ENCODE measurements at places on chromosomes 16 and 17.

DNA sequence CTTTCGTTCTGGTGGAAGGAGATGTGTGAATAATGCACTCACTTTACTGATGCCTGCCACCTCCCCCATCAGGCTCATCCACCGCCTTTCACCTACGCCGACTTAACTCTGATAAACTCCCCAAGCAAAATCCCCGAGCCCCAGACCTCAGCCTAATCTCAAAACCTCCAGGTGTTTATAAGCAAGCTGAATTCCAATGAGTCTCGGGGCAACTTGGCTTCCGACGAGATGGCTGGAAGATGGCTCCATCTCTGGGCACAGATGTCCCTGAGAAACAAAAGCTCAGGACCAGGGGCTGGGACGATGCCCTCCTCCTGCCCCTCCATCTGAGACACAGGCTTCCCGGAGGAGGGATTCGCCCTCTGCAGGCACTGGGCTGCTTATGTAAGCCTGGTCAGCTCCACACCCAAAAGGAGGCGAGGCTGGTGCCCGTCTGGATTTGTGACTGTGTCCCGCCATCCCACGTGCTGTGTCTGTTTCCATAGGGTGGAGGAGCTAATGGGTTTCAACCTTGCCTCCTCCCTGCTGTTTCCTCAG is 386.4 kb upstream of the TNRC6C start:
- DNase-seq = no peak

DNA sequence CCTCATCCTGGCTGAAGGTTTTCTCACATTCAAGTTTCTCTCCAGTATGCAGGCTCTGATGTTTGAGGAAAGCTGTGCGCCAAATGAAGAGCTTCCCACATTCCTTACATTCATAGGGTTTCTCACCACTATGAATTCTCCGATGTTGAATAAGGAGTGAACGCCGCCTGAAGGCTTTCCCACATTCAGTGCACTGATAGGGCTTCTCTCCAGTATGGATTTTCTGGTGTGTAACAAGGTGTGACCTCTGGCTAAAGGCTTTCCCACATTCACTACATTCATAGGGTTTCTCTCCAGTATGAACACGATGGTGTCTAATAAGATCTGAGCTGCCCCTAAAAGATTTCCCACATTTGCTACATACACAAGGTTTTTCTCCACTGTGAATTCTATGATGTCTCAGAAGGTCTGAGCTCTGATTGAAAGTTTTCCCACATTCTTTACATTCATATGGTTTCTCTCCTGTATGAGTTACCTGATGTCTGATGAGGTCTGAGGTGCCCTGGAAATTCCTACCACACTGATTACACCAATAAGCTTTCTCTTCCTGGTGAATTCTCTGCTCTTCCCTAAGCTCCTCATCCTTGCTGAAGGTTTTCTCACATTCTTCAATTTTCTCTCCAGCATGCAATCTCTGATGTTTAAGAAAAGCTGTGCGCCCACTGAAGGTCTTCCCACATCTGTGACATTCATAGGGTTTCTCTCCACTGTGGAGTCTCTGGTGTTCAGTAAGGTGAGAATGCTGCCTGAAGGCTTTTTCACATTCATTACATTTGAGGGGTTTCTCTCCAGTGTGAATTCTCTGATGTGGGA is 8.9 kb downstream of the ZNF594 start:
- no peak for DNase-seq

DNA sequence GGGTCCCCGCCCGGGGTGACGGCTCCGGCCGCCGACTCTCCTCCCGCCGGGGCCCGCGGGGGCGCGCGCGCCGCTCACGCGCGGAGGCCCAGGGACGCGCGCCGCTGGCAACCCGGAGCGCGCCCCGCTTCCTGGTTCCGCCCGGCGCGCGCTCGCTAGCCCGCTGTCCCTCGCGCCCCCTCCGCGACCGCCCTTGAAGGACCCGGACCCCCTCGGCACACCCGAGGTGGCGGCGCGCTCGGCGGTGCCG is at the start of gene STAT5B:
Gene STAT5B, minus strand, starts transcription at position 33 of the 250 bp plus-strand sequence. CDS start 44,264 bp downstream, outside the sequence.
- peak; percentile 86 for DNase-seq

DNA sequence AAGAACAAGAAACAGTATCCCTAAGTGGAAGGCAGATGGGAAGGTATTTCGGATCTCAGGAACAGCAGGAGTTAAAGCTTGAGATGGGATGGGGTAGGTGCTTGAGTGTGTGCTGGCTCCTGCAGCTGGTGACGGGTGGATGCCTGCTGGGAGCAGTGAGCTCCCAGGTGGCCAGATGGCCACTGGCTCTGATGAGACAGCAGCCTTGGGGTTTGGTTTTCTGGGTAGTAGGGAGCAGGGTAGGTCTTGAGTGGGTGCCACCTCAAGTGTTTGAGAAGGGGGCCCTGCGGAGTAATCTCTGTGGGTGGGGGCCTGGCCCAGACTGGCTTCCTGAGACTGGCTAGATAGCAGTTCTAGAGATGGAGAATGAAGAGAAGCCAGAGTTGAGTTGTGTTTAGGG is 10.3 kb downstream of the EPN2 start:
- DNase-seq = no peak

GRCh38 chr16:19406891-19407491 is 10.7 kb upstream of the TMC5 start:
- no peak for DNase-seq

- peak; percentile 20 for DNase-seq
Observed at GRCh38 chr17:79192503-79193351, 118.1 kb downstream of the ENGASE start.

GRCh38 chr17:30429155-30429554 is 48.1 kb upstream of the GOSR1 start:
- no peak for DNase-seq

GRCh38 chr16:81552743-81553079 is 108.1 kb downstream of the CMIP start:
- DNase-seq = no peak

- no peak for DNase-seq
Observed at GRCh38 chr17:7216242-7217112, 3.2 kb downstream of the DLG4 start.

GRCh38 chr17:2292100-2292499 is 11.5 kb downstream of the SMG6 start:
- no peak for DNase-seq

DNA sequence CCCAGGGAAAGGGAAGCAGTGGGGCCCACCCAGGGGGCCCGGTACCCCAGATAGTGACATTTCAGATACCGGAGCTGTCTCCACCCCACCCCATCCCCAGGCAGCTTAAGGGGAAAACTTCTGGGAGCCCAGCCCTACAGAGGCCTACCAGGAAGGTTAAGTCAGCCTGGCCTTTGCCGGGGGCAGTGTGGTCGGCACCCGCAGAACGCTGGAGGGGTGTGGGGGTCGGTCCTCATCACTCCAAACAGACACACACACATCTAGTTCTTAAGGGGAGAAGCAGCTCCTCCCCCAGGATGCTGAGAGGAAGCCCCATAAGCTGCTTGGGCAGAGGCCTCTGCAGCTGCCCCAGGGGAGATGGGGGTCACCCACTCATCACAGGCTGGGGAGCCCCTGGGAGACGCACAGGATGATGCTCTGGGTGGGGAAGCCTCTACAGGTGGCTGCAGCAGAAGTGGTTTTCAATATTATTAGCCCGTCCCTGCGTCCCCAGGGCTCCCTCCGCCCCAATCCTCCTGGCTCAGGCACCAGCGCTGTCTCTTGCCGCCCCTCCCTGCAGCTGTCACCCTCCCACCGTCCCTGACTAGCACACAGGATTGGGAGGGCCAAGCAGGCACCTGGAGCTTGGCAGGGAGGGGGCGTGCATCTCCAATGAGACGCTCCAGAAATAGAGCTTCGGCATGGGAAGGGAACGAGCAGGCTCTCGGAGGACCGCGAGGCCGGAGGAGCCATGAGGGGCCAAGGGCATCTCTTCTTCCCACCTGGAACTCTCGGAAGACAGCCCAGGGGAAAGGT is 1.4 kb upstream of the ABR start:
- DNase-seq = no peak

- peak; percentile 27 for DNase-seq
Observed at GRCh38 chr16:3819746-3820724, 60.5 kb downstream of the CREBBP start.

GRCh38 chr16:2686912-2687507 is 4.7 kb downstream of the KCTD5 start:
- peak; percentile 68 for DNase-seq

DNA sequence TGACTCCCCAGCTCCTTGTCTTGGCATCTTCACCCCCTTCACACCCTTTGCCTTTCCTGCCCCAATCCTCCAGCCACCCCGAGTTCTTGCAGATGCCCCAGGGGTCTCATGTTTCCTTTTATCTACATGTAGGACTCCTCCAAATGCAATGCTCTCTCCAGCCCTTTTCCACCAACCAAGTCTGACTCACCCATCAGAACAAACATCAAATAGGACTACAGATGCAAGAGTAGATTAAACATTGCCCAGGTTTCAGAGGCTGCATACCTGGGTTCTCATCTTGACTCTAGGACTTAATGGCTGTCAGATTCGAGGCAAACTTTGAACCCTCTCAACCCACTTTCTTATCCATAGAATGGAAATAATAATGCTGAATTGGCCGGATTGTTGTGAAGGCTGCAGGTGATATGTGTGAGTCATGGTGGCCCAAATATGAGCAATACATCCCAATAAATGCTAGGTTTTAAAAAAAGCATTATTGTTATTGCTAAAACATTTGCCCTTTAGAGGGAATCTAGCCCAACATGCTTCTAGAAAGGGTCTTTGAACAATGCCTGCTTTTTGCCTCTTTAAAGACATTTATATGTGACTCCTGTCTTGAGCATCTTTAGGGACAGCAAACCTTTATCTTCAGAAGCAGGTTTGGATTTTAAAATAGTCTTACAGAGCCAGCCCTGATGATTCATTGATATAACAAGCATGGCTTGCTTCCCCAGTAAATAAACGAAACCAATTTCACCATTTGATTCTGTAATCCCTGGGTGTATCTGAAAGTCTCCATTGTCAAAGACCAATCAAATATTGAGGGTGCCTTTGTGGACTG is 310.1 kb downstream of the FOXL1 start:
- no peak for DNase-seq

- DNase-seq = no peak
Observed at GRCh38 chr17:76554131-76554530, 14.3 kb downstream of the PRCD start.

DNA sequence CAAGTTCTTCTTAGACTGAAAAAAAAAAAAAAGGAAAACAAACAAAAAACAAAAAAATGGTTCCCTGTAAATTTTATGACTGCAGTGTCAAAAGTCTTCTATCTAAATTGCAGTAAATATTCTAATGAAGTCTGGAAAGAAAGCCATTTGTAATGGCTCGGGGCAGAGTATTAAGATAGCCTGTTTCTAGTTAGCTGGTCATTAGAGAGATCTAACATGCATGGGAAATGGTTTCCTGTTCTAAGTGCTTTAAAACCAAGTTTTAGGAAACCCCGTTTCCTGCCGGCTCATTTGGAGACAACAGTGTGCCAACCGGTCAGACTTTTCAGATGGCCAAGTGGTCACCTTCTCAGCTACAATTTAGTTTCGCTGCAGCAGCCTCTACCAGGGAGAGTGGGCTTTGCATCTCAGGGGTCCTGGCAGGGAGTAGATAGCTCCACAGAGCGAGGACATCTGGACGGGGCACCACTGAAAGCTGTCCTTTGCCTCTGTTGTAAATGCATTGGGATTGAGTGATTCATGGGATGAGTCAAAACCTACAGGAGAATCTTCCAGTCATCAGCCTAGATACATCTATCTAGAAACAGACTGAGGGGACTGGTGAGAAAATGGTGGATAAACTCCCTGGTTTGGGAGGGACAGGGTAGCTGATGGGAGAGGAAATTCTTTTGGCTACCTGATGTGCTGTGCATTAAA is 473.2 kb upstream of the SALL1 start:
- DNase-seq = no peak

GRCh38 chr17:50677851-50678375 is 29.8 kb downstream of the ANKRD40 start:
- no peak for DNase-seq

- no peak for DNase-seq
Observed at GRCh38 chr17:69555056-69555455, 140.6 kb downstream of the MAP2K6 start.

- no peak for DNase-seq
Observed at GRCh38 chr17:1920948-1921351, 91.1 kb downstream of the RPA1 start.

DNA sequence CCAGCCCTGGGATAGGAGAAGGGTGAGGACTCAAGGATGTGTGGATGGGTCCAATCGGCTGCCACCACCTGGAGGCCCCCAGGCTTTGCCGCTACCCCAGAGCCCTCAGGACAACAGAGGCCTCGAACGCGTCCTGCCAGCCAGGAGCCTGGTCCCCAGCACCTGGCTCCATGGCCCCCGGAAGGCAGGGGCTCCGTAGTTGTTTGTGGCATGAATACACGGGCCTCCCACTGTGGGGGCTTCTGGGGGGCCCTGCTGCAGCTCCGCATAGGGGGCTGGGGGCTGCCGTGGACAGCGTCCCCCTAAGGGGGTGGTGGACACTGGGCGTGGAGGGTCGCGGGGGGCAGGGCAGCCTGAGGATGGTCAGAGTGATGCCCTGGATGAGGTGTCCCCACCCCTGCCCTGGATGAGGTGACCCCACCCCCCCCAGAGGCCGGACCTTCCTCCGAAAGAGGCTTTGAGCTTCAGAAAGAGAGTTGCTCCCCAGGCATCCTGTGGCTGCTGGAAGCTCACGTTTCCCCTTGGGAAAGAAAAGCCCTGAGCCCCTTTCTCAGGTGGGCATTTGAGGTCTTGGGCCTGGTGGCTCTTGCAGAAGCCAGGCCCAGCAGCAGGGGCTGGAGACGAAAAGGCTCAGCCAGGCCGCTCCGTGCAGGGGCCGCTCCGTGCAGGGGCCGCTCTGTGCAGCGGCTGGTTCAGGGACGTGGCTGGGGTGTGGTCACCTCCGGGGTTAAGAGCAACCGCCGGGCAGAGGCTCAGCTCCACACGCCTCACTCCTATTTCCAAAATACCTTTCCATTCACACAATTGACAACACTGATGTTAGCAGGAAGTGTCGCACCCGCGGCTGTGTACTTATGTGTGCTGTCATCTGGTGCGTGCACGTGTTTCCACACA is 40.3 kb upstream of the GNG13 start:
- no peak for DNase-seq

GRCh38 chr16:85659805-85660511 is 28.8 kb downstream of the GINS2 start:
- DNase-seq = peak; percentile 43

DNA sequence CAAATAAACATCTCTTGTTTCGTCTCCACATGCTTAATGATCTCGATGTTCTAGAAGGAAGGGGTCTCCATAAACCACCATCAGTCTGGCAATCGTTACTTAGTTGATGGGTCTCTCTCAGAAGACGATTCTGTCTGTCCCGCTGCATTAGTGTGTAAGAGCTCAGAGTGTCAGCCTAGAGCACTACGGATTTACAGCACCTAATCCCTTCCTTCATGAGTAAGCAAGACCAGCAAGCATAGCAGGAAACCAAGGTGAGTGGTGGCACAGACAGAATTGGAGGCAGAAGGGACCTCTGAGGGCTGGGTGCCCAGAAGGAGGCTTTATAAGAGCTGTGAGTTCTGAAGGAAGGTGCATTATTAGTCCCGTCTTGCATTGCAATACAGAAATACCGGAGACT is 440.1 kb downstream of the RBFOX1 start:
- DNase-seq = no peak

Measured in large intestine (tissue), 12 donors.